PC-9 (cell line): ENCODE measurements at places on chromosomes 12 and 14.
A peak's percentile ranks its signal among the peaks of the same experiment; 100 is the strongest.

DNA sequence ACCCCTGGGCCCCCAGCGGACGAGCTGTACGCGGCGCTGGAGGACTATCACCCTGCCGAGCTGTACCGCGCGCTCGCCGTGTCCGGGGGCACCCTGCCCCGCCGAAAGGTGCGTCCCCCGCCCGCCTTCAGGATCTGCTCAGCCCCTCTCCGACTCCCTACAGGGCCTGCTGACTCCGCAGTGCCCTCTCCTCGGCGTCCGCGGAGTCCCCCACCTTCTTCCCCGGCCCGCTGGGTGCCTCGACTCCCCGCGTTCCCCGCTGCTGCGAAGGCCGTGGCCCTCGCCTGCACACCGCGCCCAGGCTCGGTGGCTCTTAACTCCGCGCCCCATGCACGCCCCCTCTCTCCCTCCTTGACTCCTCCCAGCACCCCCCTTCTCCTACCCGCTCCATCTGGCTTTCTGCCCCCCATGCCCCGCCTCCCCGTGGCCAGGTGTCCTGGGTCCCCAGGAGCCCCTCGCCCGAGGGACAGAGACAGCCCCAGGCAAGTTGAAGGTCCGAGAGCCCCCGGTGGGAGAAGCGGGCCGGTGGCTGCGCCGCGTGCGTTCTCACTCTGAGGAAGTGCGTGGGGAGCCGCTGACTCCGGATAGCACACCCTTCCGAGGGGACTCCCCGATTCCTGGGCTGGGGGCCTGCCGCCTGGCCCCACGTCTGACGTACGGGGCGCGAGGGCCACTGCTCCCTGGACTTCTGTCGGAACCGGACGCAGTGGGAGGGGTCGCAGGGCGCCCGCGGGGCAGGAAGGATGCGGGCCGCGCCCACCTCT, 594 bp downstream of the TAMALIN start:
- DNase-seq: no peak

- DNase-seq: peak; percentile 2
Measured at GRCh38 chr12:81759190-81760051, at the start of gene PPFIA2. Gene PPFIA2 (minus strand): TSS chr12:81759350.

- no peak for DNase-seq
Measured at GRCh38 chr12:34295366-34296142, 273.3 kb downstream of the ALG10 start.

DNA sequence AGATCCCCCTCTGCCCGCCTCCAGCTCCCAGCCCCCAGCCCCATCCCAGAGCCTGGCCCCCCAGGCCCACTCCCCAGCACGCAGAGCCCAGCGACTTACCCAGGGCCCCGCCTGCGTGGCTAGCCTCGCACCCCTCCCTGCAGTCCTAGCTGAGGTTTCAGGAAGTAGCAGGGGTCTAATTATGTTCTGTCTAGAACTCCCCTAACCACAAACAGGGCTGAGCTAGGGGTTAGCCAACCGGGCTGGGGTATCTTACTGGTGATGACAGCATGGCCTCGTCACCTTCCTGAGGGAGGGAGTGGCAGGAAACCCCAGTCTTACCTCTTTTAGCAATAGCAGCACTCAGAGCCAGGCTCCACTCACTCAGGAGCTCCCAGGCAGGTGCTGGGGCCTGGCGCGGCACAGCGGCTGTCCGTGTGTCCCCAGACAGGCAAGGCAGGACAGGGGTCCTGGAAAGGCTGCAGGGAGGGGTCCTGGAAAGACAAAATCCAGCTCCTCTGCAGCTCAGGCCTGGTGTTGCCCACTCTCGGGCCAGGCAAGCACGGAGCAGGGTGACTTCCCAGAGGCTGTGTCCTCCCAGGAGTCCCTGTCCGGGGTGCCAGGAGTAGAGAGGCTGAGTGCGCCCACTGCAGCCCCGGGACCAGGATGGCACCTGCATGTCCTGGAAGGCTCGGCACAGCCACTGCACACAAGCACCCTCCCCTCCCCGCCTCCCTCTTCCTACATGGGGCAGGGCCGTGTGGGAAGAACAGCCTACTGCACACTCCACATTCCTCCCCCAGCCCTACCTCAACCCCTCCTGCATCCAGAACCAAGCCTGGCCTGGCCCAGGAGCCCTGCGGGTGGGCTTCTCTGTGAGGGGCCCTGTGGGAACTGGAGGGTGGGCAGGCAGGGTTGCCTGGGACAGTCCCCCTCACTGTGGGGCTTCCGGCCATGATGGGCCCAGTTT, at the start of gene GPR132:
GPR132 (minus strand) TSS at position 151 of the 949 bp plus-strand sequence. CDS start 10,010 bp downstream, outside the sequence.
- DNase-seq: no peak

DNA sequence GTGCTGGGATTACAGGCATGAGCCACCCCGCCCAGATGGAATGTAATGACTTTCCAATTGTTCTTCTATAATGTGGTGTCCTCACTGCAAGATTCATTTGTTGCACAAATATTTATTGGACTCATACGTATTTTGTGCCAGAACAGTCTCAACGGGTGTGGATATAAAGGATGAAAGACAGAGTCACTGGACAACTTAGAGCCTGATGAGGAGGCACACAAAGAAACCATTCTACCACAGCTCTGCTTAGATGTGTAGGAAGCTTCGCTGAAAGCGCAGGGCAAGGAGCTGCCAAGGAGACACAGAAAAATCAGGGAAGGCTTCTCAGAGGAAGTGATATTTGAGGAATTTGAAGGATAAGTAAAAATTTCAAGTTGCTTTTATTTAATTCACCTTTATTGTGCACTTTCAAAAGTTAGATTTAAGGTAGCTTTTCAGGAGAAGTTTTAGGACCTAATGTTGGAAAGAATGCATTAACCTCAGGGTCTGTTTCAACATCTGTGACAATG, 41.6 kb upstream of the STON2 start:
- DNase-seq: no peak

- no peak for DNase-seq
Measured at GRCh38 chr12:50400104-50400637, 514 bp upstream of the LARP4 start.

DNA sequence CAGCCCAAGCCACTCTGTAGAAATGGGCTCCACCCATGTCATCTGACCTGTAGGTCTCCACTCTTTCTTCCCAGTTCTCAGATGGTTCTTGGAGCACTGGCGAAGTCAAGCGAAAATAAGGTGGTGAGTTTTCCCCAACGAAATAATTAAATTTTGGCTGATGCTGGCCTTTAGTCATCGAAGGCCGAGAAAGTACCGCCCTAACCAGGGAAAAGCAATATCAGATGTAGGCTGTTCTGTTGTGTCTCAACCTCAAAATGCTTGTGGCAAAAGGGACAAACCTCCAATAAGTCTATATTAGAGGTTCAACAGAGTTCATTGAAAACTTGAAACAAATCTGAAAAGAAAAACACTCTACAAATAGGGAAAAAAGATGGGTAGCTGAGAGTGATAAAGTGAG, 48.6 kb upstream of the BCAT1 start:
- no peak for DNase-seq

DNA sequence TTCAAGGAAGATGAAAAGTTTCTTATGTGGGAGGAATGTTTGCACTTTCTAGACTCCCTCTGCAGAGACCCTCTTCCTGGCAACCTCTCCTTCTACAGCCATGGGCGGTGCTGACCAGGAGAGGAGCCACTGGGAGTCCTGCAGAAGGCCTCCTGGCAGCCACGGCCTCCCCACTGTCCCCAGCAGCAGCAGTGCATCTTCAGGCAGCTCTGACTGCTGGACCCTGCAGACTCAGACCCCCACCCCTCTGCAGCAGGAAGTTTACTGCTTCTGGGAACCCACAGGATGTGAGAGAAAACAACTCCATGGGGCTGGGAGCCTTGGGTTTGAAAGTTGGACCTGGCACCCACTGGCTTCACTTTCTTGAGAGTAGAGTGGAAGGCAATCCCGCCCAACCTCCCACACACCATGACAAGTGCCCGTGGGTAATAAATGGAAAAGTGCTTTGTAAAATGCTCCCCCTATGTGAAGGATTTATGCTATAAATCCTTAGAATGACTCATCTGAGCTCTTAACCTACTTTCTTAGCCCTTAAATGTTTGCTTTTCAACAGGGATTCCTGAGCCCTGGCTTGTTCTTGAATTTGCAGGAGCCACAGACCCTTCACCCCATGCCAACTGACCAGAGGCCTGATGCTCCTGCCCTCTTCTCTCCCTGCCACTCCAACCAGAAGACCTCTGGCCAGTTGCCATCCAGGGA, 37.5 kb upstream of the DDX11 start:
- peak; percentile 86 for DNase-seq

DNA sequence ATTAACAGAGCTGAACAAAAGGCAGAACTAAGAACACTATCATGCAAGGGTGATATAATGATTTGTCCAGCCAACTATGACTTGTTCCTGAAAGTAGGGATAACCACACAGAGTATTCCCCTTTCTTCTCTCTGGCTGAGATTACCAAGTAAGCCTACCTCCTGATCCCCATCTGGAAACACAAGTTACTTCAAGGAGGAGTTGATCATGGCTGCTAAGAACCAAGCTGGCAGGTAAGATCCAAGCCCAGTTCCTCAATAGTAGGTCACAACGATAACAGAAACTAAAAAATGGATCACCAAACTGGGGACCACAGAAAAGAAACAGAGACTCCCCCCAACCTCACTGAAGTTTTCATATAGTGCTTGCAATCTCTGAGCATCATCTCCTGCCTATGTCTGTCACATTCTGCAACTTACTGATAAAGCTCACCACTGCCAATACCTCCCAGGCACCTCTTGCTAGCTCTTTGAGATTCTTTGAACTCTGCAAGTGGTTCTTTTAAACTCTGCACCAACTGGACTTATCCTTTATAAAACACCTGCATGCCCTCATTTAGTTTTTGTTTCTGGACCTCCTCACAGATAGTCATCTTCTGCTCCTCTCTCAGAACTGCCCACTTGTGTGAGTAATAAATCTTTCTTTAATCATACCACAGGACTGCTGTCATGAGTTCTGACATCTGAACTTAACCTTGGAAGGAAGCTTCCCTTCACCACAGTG, 76.6 kb downstream of the LRP6 start:
- DNase-seq: no peak

DNA sequence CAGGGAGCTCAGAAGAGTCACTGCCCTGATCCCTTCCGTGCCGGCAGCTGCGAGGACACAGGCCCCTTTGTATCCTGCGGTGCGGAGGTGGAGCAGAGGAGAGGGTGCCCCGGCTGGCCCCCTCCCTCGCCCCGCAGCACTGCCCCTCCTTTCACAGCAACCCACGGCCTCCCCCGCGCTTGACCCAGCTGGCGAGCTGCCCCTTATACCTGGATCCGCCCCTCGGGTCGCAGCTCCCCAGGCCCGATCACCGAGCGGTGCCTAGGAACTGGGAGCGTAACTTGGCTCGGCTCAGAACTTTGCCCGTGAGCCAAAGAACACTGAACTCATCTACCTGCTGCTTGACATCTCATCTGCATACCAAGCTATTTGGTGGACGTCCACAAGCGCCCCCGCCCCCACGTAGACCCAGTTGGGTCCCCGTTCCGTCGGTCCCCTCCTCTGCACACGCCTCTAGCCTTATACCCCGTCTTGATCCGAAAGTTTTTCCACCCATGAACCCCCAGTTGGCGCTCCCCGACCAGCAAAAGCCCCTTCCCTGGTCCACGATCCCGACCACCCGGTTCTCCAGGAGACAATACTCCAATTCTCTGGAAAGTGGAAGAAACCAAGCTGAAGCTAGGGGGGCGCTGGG, 697 bp upstream of the DNAJC14 start:
- DNase-seq: peak; percentile 27

- no peak for DNase-seq
Measured at GRCh38 chr12:15899282-15899870, 11.8 kb upstream of the DERA start.

DNA sequence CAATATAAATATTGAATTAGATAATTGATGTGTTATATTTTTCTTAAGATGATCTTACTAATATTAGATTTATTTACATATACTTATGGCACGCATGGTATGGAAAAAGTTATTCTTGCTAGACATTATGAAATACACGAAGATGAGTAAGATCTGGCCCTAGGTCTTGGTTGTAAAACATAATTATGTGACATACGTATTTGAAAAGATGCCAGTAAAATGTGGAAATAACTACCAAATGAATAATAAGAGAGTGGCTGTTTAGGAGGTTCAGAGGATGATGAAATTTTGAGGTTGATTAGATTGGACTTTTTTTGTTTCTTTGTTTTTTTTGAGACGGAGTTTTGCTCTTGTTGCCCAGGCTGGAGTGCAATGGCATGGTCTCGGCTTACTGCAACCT, 41.3 kb downstream of the FANCM start:
- DNase-seq: no peak

DNA sequence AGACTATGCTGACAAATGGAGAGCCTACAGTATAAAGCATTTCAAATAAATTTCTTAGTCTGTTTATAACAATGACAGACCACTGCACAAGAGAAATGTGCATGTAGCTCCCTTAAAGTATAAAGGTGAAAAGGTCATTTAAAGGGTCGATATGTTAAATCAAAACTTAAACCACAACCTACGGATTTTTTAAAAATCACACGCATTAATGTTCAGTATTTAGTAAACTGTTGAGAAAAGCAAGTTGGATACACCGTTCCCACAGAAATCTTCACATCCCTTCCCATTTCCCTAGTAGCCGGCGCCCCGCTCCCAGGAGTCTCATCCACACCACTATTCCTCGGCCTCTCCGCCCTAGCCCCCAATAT, 614 bp downstream of the FKBP3 start:
- DNase-seq: no peak

- no peak for DNase-seq
Measured at GRCh38 chr14:101840649-101841369, 79.3 kb downstream of the PPP2R5C start.

GRCh38 chr12:81354327-81354932, 276.6 kb downstream of the ACSS3 start:
- no peak for DNase-seq

- no peak for DNase-seq
Measured at GRCh38 chr12:100433701-100434100, 40.0 kb upstream of the NR1H4 start.

- DNase-seq: no peak
Measured at GRCh38 chr12:33555128-33555527, 115.5 kb upstream of the SYT10 start.

- DNase-seq: no peak
Measured at GRCh38 chr14:45877981-45878380, 625.0 kb upstream of the MIS18BP1 start.
